ENCODE measurements at places on chromosomes 2 and 18.
A peak's percentile ranks its signal among the peaks of the same experiment; 100 is the strongest.

- no peak for DNase-seq
Measured at GRCh38 chr2:122595065-122595464, 839.6 kb downstream of the TSN start.

- DNase-seq = no peak
Measured at GRCh38 chr2:121015971-121016485, 269.0 kb downstream of the TFCP2L1 start.

DNA sequence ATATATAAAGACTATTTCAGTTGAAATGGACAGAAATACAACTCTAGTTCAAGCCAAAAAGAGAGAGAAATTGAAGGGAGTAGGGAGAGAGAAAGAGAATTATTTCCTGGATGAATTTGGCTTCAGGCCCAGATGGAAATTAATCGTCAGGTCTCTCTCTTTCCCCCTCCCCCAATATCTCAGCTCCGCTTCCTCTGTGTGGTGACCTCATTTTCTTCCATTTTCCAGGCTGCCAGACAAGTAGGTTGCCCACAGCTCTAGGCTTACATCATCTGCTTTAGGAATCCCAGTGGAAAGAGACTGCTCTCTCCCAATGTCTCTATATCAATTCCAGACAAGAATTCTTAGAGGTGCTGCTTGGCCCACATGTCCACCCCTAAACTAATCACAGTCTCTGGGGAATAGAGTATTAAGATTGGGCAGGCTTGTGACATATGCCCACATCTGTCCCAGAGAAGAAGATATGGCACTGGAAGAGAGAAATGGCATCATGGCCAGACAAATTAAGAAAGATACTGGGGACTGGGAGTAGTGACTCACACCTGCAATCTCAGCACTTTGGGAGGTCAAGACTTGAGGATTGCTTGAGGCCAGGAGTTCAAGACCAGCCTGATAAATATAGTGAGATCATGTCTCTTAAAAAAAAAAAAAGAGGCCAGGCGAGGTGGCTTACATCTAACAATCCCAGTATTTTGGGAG lies 37.2 kb upstream of the CFAP36 start:
- DNase-seq = peak; percentile 92

DNA sequence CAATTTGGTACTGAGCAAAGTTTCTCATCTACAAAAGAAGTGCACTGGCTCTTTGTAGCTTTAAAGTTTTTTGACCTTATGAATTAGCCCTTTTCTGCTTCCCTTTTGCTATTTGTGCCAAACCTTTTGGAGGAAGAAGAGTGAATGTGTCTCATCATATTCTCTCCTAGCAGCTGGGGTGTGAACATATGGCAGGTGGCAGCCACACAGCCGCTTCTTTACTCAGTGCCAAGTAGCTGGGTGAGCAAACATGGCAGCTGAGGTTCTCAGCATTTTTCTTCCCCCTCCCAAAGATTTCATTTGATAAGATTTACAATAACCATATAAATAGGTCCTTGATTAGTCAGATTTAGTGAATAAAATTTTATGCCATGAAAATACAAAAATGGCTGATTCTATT lies 46.7 kb upstream of the STK17B start:
- no peak for DNase-seq

- DNase-seq = no peak
Measured at GRCh38 chr2:110120171-110121051, 4.8 kb upstream of the MALL start.

GRCh38 chr2:200373231-200373630 lies 66.7 kb downstream of the SPATS2L start:
- DNase-seq = no peak

DNA sequence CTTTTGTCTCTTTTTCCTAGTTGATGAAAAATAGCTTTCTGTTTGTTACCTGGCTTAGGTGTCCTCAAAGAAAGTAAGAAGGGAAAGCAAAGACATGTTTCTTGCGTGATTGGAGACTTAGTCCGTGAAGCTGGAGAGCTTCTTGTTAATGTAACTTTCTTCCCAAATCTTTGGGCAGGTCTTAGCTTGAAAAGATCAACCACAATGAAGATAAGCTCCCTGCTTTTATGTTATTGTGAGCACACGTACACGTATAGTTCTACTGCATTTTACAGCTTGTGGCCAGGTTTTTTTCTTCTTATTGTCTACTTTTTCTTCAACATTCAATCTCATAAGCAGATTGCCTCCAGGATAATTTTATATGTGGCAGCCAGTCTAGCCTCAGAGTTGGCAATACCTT lies 99.8 kb downstream of the DIS3L2 start:
- no peak for DNase-seq

DNA sequence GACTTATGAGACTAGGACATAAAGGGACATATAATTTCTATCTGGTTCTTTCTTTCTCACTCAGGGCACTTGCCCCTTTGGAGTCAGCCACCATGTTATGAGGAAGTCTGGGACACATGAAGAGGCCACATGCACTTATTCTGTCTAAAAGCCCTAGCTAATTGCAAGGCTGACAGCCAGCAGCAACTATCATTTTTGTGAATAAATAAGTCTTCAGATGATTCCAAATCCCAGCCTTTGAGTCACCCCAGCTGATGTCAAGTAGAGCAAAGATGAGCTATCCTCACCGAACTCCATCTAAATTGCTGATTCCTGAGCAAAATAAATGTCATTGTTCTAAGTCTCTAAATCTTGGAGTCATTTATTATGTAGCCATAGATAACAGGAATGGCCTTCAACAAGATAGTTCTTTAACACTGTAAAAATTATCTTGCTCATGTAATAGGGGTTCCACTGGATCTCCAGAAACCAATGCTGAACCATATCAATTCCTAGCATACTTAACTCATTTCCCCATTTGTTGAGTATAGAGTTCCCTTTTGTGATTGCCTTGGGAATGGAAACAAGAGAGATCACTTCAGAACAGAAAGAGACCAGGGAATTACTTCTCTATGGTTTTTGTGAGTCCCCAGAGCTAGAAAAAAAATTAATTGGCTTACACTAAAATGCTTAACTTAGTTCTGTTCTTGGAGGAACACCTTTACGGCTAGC lies 50.6 kb upstream of the FN1 start:
- DNase-seq = no peak

- peak; percentile 21 for DNase-seq
Measured at GRCh38 chr2:66481100-66481549, 46.2 kb downstream of the MEIS1 start.

- DNase-seq = no peak
Measured at GRCh38 chr2:115084446-115084845, 642.0 kb downstream of the DPP10 start.

- no peak for DNase-seq
Measured at GRCh38 chr2:104755026-104755878, 98.7 kb upstream of the POU3F3 start.

- DNase-seq = no peak
Measured at GRCh38 chr2:239769554-239770245, 255.4 kb downstream of the NDUFA10 start.

- peak; percentile 99 for DNase-seq
Measured at GRCh38 chr2:112627060-112628040, 18.4 kb upstream of the SLC20A1 start.

DNA sequence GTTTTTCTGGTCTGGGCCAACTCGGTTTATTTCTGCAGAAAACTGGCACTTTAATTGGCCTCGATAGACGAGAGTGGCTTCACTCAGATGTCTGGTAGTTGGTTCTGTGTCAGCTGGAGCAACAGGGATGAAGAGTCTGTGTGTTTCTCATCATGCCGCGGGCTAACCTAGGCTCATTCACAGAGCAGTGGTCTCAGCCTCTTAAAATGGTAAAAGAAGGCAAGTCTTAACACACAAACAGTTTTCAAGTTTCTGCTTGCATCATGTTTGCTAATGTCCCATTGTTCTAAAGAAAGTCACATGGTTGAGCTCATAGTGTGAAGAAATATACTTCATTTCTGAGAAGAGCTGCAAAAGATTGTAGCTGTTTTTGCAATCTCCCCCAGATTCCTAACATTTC lies 37.5 kb upstream of the ANXA4 start:
- no peak for DNase-seq

- DNase-seq = no peak
Measured at GRCh38 chr18:36602071-36602470, 226.7 kb downstream of the TPGS2 start.

DNA sequence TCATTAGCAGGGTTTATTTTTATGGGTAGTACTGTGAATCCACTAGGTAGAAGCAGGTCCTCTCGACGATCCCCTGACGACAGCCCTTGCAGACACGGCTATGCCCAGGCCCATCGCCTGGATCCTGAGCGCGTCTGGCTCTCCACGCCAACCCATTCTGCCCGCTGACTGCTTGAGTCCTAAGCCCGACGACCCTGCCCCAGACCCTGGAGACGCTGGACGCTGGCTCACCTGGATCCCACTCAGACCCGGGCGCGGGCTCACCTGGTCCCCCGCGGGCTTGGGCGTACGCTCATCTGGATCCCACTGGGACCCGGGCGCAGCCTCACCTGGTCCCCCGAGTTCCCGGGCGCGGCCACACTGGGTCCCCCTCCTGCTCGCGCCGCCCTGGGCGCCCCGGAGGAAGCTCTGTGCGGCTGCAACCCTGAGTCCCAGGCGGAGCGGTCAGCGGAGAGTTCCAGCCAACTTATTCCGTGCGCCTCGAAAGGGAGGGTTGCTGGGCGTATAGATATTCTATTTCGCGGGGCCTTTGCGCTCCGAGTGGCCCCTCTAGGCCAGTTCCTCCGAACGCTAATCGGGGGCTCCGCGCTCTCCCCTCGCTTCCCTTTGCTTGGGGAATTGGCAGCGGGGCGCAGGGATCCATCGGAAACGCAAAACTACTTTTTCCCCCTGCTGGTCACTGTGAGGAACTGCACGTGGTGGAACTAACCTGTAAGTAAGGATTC lies 22.4 kb upstream of the RMP24 start:
- no peak for DNase-seq

DNA sequence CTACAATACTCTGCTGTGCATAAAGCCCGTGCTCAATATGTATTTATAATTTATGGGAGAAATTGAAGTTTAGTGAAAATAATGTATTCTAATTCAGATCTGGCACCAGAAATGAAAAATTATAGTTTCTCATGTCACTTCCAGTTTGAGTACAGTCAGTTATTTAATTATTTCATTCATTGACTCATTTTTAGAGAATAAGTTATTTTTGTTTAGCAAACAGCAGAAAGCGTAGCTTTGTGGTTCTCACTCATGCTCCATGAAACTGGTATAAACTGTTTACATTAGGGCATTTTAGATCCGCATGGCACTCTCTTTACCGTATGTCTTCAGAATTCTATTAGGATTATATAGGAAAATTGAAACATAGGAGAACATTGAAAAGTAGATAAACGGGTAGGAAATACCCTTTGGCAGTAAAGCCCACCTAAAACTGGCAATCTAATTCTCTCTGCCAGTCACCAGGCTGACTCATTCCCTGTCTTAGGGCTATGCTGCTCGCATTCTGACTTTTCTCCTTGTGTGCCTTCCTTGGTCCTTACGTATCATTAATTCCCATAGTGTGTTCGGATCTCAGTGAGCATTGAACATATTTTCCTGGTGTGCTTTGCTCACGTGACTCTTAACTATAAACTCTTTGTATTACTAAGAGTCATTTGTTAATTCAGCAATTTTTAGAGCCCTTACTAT lies 106.0 kb downstream of the ZNF236 start:
- no peak for DNase-seq

GRCh38 chr2:122421775-122422174 lies 666.3 kb downstream of the TSN start:
- no peak for DNase-seq

- DNase-seq = no peak
Measured at GRCh38 chr18:55243857-55244256, 284.6 kb upstream of the CCDC68 start.

GRCh38 chr2:86275384-86275799 lies 62.0 kb downstream of the REEP1 start:
- no peak for DNase-seq

DNA sequence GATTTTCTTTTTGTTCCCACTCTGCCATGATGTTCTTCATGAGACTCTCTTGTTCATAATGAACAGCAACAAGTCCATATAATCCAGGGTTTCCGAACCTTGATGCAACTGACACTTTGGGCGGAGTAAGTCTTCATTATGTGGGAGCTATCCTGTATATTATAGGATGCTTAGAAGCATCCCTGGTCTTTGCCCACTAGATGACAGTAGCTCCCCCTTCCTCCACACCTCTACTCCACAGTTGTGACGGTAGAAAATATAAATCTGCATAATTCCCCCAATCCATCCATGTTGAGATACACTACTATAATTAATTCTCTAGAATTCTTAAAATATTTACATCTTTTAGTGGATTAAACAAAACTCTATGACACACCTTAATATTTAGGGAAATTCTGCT lies 482.2 kb upstream of the CELF4 start:
- no peak for DNase-seq

- DNase-seq = no peak
Measured at GRCh38 chr2:171521361-171522051, 768 bp upstream of the CYBRD1 start.

GRCh38 chr18:48834413-48835031 lies 116.2 kb downstream of the SMAD7 start:
- DNase-seq = peak; percentile 95

DNA sequence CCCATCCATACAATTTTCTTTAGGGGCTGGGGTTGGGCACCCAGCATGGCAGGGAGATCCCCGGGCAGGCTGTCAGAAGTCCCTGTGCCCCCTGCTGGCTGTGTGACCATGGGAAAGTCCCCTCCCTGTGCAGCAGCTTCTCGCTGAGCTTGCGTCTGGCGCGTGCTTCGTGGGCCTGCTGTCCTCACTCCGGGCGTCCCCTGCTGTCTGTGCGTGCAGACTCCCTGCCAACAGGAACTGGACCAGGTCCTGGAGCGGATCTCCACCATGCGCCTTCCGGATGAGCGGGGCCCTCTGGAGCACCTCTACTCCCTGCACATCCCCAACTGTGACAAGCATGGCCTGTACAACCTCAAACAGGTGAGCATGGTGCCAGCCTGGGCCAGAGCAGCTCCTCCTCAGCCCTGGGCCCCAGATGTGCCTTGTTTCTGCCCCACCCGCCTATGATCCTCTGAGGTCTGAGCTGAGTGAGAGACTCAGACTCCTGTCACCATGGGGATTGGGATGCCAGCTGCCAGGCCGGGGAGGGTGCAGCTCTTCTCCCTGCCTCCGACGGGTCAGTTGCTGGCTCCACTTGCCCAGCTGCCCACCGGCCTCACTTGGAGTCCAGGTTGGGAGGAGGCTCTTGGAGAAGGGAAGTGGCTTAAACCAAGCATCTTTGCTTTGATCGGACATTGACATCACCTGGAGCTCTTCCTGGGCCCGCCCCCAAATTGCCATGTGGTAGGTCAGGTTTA lies 28.6 kb downstream of the IGFBP2 start:
- no peak for DNase-seq

Measured in NCI-H226 (cell line).